ENCODE measurements at places on chromosomes 5 and 9.

DNA sequence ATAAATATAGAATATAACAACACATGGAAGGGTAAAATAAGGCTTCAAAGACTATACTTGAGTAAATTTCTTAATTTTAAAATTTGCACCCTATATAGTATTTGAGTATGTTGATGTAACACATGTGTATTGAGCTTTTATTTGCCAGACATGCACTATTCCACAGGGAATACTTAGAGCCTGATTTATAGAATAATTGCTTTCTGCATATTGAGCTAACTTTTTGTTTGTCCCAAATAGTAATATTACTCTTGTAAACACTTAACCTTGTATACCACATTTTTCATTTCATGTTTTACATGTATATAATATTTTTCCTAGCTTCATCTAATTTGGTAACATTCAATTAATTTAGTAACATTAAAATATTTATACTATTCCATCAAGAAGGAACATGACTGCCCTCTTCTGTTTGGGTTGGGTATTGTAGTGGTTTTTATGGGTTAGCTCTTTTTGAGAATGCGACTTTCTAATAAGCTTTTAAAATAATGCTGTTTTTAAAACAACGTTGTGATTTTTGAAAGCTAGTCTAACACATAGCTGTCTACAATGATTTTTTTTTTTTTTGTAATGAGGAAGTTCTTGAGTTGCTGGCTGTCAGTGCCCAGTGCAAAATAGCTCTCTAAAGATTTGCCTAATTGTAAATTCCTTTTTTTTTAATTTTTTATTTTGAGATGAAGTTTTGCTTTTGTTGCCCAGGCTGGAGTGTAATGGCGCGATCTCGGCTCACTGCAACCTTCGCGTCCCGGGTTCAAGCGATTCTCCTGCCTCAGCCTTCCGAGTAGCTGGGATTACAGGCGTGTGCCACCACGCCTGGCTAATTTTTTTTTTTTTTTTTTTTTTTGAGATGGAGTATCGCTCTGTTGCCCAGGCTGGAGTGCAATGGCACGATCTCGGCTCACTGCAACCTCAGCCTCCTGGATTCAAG, 4.8 kb downstream of the SUB1 start:
- DNase-seq: no peak

- DNase-seq: no peak
Measured at GRCh38 chr5:72951671-72952468, 4.0 kb upstream of the FCHO2 start.

DNA sequence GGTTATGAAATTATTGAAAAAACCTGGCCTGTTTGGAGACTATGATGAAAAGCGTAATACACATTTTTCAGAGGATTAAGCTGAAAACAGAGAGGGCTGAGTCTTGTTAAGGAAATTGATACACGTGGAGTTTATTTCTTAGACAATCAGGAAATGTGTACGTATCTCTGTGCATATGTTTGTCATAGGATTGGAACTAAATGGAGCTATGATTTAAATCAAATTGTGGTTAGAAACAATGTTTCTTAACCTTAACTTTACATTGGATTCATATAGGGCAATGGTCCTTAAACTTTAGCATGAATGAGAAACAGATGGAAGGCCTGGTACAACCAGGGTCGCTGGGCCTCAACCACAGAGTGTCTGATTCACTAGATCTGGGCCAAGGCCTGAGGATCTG, 451.6 kb downstream of the CDH18 start:
- no peak for DNase-seq

DNA sequence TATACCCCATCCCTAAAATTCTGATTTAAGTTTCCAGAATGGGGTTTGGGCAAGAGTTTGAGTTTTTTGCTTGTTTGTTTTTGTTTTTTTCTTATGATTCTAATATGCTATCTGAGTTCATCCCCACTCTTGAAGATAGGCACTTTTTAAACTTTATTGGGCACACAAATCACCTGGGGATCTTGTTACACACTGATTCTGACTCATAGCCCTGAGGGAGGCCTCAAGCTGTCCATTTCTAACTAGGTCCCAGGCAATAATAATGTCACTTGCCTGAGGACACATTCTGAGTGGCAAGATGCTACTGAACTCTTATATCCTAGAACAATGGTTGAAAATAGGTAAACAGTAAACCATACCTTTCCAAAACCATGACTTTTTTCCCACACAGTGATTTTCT, 22.8 kb upstream of the ABLIM3 start:
- DNase-seq: no peak

DNA sequence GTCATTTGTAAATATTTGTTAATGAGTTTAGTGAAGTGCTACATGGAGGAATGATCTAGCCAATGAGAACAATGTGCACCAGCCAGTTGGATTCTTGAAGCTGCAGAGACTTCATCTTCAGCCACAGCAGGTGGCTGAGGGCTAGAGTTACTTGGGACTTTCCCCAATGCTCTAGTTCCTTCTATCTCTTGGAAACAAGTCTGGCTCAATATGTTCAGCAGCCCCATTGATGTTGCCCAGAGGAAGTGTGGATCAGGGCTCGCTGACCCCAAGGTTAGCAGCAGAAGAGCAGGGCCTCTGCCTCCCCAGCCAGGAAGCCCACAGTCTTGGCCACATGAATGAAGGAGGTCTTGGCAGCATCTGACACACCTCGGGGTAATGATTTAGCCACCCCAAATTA, 117.5 kb downstream of the SLC1A3 start:
- DNase-seq: no peak

- DNase-seq: no peak
Measured at GRCh38 chr5:138883211-138883610, 8.1 kb upstream of the LRRTM2 start.

GRCh38 chr5:99763021-99763774, 772.0 kb upstream of the FAM174A start:
- no peak for DNase-seq

DNA sequence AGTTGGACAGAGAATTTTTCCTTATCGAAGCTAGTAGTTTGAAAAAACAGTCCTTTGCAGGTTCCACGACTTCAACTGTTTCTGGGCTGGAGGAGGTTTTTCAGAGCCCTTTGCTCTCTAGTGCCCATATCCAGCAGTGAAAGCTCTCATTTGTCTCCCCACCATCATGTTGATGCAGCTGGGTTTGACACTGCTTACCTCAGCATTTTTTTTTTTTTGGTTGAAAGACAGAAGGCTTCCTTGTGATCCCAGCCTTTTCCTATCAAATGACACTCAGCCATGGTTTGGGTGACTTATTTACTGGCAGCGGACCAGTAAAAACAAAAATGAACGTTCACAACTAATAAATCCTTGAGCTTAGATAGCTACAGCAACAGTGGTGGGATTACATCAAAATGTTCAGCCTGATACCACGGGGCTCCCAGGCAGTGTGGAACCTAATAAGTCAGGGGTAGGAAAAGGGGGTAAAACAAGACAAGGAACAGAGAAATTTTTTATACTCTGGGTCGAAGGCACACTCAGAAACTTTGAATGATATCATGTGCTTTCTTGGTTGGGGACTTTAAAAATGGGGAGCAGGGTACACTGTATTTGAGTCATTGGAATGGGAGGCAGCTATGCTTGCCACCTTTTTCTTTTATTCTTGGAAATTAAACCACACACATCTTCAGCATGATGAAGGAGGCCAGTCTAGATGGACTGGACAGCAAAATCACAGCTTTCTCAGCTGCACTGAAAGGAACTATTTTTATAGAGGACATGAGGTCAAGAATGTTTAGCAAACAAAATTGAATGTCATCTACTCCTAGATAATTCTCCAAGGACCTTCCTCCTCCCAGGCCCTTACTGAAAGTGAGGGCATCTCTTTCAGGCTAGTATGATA, 308.9 kb upstream of the MPDZ start:
- no peak for DNase-seq

GRCh38 chr5:171850324-171850947, 64.8 kb downstream of the SMIM23 start:
- no peak for DNase-seq

DNA sequence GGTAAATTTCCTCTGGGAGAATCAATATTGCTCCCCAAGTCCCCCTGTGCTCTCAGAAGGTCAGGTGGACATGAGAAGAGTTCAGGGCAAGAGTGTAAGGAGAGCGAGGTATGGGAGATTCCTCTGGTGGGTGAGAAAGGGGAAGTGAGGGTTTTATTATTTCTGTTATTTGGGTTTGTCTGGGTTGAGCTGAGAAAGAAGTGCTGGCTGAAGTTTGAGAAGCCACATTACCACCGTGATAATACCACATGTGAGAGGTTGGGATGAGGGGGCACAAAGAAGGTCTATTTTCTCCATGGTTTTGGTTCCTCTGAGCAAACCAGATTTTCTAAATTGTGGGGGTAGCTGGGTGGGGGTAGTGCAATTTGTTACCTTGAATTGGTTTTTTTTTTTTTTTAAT, 350.4 kb downstream of the OSTF1 start:
- no peak for DNase-seq

DNA sequence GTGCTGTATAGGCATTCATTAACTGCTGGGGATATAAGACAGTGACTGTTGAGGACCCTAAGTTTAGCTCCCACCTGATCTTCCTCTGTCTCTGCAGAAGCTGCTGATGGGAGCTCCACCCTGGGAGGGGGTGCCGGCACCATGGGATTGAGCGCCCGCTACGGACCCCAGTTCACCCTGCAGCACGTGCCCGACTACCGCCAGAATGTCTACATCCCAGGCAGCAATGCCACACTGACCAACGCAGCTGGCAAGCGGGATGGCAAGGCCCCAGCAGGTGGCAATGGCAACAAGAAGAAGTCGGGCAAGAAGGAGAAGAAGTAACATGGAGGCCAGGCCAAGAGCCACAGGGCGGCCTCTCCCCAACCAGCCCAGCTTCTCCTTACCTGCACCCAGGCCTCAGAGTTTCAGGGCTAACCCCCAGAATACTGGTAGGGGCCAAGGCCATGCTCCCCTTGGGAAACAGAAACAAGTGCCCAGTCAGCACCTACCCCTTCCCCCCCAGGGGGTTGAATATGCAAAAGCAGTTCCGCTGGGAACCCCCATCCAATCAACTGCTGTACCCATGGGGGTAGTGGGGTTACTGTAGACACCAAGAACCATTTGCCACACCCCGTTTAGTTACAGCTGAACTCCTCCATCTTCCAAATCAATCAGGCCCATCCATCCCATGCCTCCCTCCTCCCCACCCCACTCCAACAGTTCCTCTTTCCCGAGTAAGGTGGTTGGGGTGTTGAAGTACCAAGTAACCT, 22.1 kb downstream of the PCDHGC5 start:
- DNase-seq: no peak

- no peak for DNase-seq
Measured at GRCh38 chr5:52376592-52376991, 411.1 kb upstream of the ITGA1 start.

DNA sequence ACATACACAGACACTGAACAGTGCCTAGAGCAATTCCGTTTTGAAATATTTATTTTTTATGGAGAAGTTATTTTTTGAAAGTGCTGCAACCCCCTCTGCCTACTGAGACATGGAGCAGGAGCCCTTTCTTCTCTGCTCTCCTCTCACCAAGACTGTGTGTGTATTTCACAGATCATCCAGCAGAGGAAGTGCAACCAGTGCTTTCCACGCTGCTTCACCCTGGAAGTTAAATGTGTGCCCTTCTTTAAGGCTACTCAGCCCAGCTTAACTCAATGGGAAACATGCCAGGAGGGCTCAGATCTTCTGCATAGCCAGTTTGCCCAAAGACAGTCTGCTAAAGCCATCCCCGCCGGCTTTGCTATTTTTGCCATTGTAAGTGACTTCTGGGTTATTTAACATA, 606.3 kb downstream of the TLE1 start:
- no peak for DNase-seq

- DNase-seq: no peak
Measured at GRCh38 chr9:34363619-34364351, 12.9 kb downstream of the MYORG start.

DNA sequence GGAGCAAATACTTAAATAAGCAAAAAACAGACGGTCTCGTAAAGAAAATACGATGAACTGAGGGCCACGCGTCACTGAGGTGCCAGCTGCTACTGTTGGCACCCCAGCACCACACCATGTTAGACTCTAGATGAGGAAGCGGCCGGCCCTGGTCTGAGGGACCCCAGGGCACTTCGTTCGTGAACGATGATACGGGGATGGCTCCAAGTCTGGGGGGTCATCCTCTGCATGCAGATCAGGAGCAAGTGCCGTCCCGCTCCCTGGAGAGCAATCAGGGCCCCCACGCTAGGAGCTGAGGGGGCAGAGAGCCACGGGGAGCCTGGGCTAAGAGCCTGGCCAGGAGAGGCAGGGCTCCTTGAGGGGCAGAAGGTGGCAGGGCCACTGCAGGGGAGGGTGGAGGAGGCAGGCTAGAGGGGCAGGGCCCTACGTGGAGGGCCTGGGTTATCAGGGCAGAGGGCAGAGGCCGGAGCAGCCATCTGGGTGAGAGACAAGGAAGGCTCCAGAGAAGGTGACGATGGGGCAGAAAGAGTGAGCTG, 24.1 kb downstream of the SARDH start:
- DNase-seq: no peak

- DNase-seq: no peak
Measured at GRCh38 chr9:33306037-33306436, 15.7 kb downstream of the NFX1 start.

DNA sequence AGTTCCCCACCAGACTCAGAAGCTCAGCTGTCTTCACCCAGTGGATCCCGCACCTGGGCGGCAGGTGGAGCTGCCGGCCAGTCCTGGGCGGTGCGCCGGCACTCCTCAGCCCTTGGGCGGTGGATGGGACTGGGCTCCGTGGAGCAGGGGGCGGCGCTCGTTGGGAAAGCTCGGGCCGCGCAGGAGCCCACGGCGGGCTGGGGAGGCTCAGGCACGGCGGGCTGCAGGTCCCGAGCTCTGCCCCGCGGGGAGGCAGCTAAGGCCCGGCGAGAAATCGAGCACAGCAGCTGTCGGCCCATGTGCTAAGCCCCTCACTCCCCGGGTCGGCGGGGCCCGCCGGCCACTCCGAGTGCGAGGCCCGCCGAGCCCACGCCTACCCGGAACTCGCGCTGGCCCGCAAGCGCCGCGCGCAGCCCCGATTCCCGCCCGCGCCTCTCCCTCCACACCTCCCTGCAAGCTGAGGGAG, 560.0 kb downstream of the BRINP1 start:
- DNase-seq: no peak

- DNase-seq: no peak
Measured at GRCh38 chr9:36946653-36947052, 87.4 kb downstream of the PAX5 start.

DNA sequence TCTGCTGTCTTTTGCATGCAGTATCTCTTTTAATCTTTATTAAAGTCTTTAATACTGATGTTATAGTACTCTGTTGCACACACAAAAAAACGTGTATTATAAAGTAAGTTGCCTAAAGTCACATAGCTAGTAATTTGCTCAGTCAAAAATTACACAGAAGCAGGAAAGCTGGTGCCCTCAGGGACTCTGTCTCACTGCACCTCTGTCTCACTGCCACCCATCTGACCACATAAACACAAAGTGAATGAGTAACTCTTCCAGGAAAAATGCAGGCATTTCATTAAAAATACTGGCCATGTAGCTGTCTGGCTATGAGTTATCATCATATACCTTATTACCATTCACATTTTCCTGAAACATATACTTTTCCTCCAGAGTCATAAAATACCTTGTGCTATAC, 591.7 kb downstream of the CSNK1G3 start:
- DNase-seq: no peak

- DNase-seq: no peak
Measured at GRCh38 chr5:21774281-21774680, 1078.9 kb downstream of the CDH12 start.
